ENCODE measurements at places on chromosomes 6 and 20. TPM values are rescaled to one million over a fixed set of nuclear protein-coding genes. Genes with fewer than 3 reads are reported as not detected.
A peak's percentile ranks its signal among the peaks of the same experiment; 100 is the strongest.

DNA sequence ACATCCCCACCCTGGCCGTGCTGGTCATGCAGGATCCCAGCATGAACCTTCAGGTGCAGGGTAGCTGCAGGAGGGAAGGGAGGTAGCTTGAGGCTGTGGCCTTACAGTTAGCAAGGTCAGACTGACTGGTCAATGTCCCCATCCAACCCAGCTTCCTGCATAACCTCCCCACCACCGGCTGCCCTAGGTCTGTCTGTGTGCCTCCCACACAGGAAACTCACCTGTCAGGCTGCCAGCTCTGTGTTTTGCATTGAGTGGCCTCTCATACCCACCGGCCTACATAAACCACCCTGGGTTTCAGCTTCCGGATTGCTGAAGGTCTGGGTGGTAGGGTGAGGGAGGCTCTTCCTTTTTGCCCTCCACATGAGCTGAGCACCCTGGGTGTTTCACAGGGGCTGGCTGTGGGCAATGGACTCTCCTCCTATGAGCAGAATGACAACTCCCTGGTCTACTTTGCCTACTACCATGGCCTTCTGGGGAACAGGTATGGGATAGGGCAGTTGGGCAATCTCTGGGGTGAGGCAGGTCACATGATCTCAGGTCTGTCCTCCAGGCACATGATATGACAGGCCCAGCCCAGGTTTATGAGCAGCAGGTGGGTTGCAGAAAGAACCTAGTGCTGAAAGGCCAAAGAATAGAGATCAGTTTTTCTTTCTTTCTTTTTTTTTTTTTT, 1.8 kb downstream of the CTSA start:
- no peak for DNase-seq

The DNAH8 gene
- total RNA-seq = not detected

The SRMS gene
- total RNA-seq = not detected

DNA sequence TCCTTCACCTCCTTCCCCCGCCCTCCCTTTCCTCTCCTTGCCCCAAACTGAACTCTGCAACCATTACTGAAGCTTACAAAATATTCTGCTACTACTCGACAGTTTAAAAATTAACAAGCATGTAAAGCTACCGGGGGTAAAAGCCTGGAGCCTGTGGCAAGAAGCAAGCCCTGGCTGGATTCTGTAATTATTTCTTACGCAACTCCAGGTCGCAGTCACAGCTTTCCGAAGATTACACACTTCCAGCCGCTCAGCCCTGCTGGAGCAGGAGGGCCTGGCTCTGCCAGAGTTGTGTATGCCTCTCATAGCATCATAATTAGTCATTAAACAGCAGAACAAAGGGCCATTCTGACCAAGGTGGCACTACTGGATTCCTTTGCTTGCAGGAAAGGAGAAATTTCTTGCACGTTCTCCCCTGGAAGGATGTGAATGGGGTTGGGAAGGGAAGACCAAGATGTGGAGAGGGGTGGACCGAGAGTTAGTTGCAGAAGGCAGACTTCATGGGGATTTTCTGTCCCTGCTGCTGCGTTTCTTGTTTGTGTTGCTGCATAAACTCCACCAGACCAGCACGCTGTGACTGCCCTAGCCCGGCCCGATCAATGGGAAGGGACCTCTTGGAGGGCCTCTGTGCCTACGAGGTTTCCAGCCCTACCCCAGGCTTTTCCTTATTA, 23.6 kb downstream of the FOXQ1 start:
- DNase-seq = peak; percentile 97

DNA sequence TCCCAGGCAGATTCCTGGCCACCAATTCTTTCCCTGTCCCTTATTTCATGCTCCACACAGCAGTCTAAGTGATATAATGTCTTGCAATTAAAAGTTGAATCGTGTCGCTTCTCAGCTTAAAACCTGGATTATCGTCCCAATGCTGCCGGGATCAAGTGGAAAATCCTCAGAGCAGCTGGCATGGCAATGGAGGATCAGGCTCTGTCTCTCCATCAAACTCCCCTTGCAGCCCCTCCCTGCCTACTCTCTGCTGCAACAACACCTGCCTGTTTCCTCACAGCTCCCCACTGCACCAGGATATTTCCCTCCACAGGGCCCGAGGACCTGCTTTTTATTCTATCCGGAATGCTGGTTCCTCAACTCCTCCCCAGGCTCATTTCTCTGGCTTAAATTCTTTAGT, 277.1 kb downstream of the SYNE1 start:
- no peak for DNase-seq

DNA sequence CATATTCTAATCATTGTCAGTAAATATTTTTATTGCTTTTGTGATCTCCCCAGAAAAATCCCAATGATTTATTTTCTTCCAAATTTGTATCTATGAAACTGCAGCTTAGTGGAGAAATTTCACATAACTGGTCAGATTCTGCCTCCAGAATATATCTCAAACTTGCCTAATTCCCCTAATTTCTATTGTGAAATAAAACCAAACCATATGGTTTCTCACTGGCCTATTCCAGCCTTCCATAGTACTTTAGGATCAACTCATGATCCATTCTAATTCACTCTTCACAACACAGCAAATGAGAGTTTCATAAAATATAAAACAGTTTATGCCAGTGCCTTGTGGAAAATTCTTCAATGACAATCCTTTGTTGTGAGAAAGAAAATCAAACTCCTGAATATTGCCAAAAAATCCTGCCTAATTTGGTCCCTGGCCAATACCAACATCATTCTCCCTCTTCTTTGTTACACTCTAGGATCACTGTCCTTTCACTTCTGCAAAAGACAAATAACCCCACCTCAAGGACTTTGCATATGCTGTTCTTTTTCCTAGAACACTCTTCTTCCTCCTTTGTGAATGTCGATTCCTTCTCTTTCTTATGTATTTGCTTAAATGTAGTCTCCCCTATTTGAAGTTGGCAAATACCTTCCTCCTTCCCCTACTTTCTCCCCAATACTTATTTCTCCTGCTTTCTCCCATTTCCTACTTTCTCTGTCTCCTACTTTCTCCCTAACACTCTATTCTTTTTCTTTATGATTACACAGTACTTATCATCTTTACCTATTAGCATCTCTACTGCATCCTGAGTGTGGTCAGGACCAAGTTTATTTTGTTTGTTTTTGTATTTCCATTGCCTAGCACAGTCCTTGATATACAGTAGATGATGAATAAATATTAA, 587.5 kb downstream of the RFPL4B start:
- DNase-seq = no peak

The OARD1 gene
- total RNA-seq = 15.7 TPM

- DNase-seq = no peak
These were observed 148.8 kb downstream of the TFAP2A start for GRCh38 chr6:10266061-10266460.

Measured in epithelial cell of proximal tubule (primary cell).